ENCODE measurements at places on chromosomes 5 and 9.
A peak's percentile ranks its signal among the peaks of the same experiment; 100 is the strongest.

- DNase-seq: no peak
These were observed 20.7 kb upstream of the RXRA start for GRCh38 chr9:134305533-134305932.

- peak; percentile 66 for DNase-seq
These were observed 181.8 kb upstream of the ELL2 start for GRCh38 chr5:96143450-96143849.

DNA sequence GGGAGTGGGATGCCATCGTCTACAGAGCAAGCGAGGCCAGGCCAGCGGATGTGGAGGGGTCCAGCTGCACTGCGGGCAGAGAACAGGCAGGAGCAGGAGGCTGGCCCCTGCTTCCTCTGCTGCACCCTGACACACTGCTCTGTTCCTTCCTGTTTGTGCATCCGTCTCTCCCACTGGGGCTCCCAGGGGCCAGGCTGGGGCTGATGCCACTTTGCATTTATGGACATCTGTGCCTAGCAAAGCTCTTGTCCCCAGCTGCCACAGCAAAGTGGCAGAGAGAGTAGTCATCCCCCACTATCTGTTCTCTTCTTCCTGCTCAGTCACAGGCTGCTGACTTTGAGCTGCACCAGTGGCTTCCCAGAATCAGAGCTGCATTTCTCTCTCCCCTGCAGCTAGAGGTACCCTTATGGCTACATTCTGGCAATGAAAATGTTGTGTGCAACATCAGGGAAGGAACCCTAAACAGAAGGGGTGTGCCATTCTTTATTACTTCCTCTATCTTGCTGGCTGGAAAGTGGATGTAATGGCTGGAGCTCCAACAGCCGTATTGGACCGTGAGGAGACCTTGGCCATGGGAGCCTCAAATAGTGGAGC is 4.2 kb upstream of the NINJ1 start:
- DNase-seq: no peak

DNA sequence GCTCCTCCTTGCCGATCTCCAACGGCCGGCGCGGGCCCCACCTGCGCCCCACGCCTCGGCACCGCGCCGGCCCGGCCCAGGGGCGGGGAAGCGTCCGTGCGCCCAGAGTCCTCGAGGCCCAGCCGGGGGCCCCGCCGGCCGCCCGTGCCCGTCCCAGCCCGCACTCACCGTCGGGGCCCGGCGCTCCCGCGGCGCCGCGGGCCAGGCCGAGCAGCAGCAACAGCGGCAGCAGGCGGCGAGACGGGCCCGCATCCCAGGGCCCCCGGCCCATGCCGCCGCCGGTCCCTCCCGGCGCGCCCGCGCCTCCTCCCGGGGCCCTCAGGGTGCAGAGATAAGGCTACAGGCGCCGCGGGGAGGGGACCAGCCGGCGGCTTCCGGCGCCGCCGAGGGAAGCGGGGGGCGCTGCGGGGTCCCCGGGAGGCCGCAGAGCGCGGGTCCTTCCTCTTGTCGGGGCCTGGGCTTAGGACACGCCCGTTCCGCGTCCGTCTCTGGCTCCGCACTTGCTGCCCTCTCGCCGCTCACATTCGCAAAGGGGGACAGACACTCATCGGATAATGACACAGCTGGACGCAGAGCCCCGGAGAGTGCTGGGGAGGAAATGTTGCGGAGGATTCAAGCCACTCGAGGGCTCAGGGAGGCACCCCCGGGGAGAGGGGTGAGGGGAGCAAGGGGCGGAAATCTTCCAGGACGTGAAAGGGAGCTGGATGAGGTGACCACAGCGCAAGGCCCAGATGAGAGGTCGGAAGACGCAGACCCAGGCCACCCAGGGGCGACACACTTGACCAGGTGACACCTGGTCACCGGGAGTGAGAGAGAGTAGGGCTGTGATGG is at the start of gene SUSD1:
TSS of gene SUSD1 (minus strand) at position 333 of the 831 bp plus-strand sequence. CDS start at position 271, 62 bp downstream.
- DNase-seq: no peak

DNA sequence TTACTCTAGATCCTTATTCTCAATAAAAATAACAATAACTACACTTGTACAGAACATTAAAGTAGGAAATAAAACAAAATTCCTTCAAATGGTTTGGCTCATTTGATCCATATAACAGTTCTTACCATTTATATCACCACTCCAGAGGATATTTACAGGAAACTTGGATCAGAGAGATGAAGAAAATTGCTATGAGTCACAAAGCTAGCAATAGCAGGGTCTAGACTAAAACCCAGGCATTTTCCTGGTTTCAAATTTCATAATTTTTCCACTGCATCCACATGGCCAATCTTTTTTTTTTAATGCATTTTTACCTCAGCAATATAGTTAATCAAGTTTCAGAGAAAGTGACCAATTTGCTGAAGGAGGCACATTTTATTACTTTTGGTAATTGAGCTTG is 299.2 kb downstream of the ELAVL2 start:
- no peak for DNase-seq

DNA sequence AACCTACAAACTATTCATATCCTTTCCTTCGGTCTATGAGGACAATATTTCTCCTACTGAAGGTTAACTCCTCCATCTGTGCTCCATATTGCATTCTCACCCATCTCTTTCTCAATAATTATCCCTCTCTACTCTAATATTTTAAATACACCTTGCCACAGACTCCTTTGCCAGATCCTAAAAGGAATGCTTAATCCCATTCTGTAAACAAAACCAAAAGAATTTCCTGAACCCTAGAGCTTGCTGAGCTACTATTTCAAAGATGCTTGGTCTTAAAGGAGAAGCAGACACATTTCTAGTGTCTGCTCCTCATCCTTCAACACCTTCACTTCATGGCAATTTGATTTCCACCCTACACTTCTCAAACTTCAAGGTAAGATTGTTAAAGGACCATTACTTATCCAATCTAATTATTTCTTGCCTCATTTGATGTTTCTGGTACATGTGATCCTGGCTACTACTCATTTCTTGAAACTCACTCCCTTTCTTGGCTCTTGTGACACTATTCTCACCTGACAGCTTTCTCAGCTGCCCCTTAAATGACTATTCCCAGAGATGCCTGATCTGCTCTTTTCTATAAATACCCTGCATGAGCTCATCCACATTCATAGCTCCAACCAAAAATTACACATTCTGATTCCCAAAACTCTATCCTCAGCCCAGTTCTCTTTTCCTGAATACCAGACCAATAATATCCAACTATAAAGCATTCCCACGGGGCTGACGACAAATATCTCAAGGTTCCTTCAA is 20.2 kb downstream of the HOMER1 start:
- no peak for DNase-seq
